ENCODE measurements at places on chromosomes 4 and X.

GRCh38 chrX:150958177-150958576 is 25.0 kb upstream of the HMGB3 start:
- no peak for DNase-seq

GRCh38 chr4:87299898-87300297 is 22.8 kb downstream of the HSD17B13 start:
- DNase-seq, result no peak

- no peak for DNase-seq
These were observed 24.8 kb upstream of the KLF3 start for GRCh38 chr4:38639242-38639641.

DNA sequence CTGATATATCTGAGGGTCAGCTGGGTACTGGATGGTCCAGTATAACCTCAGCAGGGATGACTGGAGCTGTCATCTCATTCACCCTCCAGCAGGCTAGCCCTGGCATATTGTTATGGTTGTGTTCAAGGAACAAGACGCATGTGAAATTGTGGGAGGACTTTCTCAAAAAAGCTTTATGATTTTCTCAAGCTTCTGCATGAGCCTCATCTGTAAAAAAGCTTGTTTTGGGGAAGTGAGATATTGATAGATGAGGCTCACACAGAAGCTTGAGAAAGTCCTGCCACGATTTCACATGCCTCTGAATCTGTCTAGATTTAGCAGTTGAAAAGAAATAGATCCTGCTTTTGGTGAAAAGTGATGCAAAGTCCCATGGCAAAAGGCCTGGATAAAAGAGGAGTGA is 93.4 kb downstream of the SPCS3 start:
- no peak for DNase-seq

- no peak for DNase-seq
These were observed 246.2 kb downstream of the QDPR start for GRCh38 chr4:17265653-17266052.

GRCh38 chr4:100609810-100610209 is 92.0 kb upstream of the EMCN start:
- DNase-seq, result no peak

GRCh38 chrX:117839544-117839943 is 277.1 kb downstream of the KLHL13 start:
- DNase-seq, result no peak

DNA sequence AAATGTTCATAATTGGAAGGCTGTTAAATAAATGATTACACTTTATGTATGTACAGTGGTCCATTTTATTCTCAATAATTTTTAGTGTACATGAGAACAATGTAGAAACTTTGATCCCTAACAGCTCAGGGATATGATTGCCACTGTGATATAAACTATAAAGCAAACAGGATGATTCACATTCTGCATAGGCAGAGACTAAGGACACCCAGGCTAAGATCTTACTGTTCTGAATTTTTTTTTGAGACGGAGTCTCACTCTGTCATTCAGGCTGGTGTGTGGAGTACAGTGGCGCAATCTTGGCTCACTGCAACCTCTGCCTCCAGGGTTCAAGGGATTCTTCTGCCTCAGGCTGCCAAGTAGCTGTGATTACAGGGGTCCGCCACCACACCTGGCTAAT is 186.6 kb downstream of the PDGFC start:
- DNase-seq, result no peak

GRCh38 chr4:142528433-142528832 is 317.7 kb downstream of the INPP4B start:
- no peak for DNase-seq

DNA sequence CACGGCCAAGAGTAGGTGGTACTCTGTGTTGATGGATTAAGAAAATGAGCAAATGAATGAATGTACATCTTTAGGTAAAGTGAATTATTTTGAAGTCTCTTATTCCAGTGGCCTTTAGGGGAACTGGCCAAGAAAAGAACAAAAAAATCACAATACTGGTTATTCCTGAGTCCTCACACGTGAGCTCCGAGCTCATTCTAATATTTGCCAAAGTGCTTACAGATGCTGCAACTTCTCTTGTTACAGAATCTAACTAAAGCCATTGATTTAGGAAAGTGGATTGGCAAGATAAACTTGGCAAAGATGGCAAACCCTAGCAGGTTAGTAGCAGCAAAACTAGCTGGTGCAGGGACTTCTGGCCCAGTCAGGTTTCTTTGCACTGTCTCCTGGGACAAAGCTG is 37.6 kb downstream of the IDS start:
- DNase-seq, result no peak

- peak; percentile 78 for DNase-seq
These were observed 6.0 kb downstream of the SLC2A9 start for GRCh38 chr4:10015140-10015753.

GRCh38 chr4:181202240-181202639 is 1041.0 kb upstream of the TENM3 start:
- DNase-seq, result no peak

- no peak for DNase-seq
These were observed 417.1 kb upstream of the MAGEB16 start for GRCh38 chrX:35380808-35381700.

- no peak for DNase-seq
These were observed 36.4 kb upstream of the PLAC1 start for GRCh38 chrX:134694333-134695322.

- no peak for DNase-seq
These were observed 11.6 kb downstream of the CXCL13 start for GRCh38 chr4:77617203-77617602.

- DNase-seq, result no peak
These were observed 31.4 kb upstream of the RBPJ start for GRCh38 chr4:26289401-26289800.

DNA sequence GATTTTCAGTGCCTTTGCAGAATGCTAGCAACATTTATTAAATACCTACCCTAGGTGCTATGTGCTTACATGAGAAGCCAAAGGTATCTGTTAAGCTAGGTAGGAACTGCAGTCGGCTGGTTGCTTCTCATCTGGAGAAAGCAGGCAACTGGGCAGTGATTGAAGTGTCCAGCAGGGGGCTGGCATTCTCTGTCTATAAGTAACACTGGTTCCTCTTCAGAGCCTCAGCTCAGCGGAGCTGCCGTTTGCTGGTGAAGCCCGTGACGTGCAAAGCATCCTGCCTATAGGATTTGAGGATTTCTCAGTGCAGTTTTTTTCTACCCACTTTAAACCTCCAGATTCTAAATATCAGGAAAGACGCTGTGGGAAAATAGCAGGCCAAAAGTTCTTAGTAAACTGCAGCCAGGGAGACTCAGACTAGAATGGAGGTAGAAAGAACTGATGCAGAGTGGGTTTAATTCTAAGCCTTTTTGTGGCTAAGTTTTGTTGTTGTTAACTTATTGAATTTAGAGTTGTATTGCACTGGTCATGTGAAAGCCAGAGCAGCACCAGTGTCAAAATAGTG is at the start of gene GRPR:
Gene GRPR (plus strand): TSS at position 344 of the 565 bp plus-strand sequence. CDS start 389 bp downstream, outside the sequence.
- DNase-seq, result peak; percentile 80

DNA sequence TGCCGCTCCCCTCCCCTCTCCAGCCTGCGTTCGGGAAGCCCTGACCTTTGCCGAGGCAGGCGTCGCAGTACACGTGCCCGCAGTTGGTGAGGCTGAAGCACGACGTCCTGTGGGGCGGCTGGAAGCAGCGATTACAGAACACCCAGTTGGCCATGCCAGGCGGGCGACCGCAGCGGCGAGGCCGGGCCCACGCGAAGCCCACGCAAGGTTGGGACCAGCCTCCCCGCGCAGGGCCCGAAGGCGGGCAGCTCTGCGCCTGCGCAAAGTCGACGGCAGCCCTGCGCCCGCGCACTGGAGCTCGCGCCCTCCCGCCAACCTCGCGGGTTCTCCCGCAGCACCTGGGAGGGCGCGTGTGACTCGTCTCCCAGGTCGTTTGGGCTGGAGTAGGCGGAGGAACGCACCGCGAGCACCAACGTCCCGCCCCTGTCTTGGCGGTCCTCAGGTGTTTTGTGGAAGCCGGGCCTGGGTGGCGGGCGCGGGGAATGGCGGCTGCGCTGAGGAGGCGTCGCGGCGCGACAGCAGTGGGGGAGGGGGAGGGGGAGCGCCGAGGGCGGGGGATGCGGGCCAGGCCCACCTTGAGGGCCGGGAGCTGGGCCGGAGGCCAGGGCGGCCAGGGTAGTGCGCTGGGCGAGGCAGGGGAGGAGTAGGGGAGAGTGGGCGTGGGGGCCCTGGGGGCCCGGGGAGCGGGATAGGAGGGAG is at the start of gene RNF212:
Gene RNF212 (minus strand): TSS at position 254 of the 699 bp plus-strand sequence. CDS start 100 bp downstream, at position 154.
- peak; percentile 82 for DNase-seq

DNA sequence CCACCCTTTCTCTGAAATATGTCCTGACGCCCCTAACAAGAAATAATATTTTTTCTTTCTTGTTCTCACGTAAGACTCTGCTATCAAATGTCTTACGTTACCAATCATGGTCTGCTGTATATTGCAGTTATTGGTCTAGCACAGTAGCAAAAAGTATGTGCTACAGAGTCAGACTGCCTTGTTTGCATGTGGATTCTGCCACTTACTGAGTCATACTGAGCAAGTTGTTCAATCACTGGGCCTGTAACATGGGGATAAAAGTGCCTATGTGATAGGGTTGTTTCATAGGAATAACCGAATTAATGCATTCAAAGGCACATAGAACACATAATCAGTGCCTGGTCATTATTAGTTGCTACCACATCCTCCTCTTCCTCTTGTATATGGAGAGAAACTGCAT is 14.1 kb downstream of the RPGR start:
- peak; percentile 3 for DNase-seq

All from activated CD4-positive, alpha-beta T cell treated with anti-CD3 and anti-CD28 coated beads, Interleukin-2, amount 10 ng/mL, durations not matched to agents 24 days and 14 days (primary cell).